A673 (cell line): ENCODE measurements at places on chromosomes 13 and 19. TPM values are rescaled to one million over a fixed set of nuclear protein-coding genes. Genes with fewer than 3 reads are reported as not detected.

GRCh38 chr19:29245215-29245614, 32.3 kb upstream of the UQCRFS1 start:
- DNase-seq: peak; percentile 41

NXNL1 gene
- total RNA-seq: not detected in 2 replicates

TUBA3C gene
- not detected in 2 replicates for total RNA-seq

GRCh38 chr19:1210227-1210538, 4.6 kb downstream of the STK11 start:
- no peak for DNase-seq

ZIM2 gene
- 4.6 and 9.6 TPM in 2 replicates for total RNA-seq

DNA sequence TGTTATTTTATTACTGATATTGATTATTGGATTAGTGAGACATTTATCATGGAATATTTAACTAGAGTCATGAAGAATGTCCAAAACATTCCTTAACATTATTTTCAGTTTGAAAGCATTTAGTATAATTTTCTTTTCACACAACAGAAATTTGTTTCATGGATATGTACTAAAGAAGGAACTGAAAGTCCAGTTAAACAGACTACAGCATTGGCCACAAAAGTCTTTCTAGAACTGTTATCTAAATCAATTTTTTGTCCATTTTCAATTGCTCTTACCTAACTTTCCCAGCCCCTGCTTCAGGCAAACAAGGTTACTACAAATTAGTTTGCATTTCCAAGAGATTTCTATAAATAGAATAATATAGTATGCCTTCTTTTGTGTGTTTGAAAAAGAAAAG, 1018.0 kb upstream of the PCDH20 start:
- DNase-seq: no peak

- peak; percentile 81 for DNase-seq
Observed at GRCh38 chr13:80340651-80341100, 250 bp downstream of the SPRY2 start.

PGLYRP2 gene
- 3.5 and 4.7 TPM in 2 replicates for total RNA-seq

ZNF723 gene
- not detected in 2 replicates for total RNA-seq

DNA sequence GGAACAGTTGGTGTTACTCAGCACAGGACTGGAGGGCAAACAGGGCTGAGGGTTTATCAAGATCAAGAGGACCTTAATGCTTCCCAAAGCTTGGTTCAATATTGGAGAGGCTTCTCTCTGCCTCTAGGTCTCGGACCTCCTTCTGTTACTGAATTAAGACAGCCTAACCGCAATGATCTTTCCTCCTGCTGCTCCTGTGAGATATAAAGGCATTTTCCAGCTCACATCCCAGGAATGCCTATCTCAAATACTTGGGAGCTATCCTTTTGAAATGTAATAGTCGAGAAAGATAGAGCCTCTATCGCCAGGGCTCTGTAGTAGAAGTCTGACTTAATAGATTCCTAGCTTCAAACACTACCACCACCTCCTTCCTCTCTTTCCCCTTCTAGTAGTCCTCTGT, 1475.0 kb downstream of the SLITRK1 start:
- no peak for DNase-seq
